ENCODE measurements at places on chromosomes 7 and 10.
A peak's percentile ranks its signal among the peaks of the same experiment; 100 is the strongest.

- DNase-seq: no peak
Observed at GRCh38 chr10:106313041-106313440, 851.5 kb downstream of the SORCS1 start.

DNA sequence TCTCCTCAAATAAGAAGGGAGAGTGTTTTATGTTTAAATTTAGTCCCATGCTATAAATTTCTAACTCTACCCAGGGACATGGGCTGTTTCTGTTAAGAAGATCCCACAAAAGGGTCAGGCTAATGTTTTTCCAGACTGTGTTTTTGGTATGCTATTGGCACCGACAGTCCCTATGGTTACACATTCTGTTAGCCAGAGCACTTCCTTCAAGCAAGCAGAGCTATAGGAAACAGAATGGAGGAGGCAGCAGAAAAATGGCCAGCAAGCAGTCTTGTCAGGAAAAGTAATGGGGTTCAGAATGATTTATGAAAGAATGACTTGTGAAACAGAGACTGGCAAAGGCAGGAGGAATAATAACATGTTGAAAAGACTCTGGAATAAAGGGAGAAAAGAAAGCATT lies 44.8 kb upstream of the PHYHIPL start:
- no peak for DNase-seq

DNA sequence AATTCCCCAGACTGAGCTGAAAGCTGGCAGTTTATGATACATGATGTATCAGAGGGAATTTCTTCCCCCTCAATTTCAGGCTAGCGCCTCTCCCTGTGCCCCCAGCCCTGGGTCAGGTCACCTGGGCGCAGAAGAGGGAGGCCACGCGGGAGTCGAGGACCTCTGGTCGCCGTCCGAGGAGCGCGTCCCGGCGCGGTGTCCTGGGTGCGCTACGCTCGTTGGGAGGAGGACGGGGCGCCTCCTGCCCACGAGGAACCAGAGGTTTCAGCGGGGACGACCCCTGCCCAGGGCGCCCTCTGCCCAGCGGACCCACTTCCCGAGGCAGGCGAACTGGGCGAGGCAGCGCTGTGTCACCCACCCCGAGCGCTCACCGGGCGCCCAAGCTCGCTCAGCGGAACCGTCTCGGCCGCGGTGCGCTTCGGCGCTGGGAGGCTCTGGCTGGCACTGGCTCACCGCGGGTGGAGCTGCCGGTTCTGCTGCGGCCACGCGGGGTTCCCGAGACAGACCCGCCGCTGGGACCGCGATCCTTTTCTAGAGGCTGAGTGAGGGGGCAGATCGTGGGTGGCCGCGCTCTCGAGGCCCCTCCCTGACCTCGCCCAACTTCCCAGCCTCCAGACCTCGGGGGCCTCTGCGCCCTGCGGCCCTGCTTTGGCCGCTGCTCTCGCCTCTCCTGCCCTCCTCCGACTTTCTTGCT lies at the start of gene FAM237B:
Gene FAM237B (minus strand): TSS at position 504 of the 694 bp plus-strand sequence. CDS start 1,556 bp downstream, outside the sequence.
- peak; percentile 39 for DNase-seq

- DNase-seq: no peak
Observed at GRCh38 chr7:83704564-83704963, 55.6 kb upstream of the SEMA3E start.

All from neuronal stem cell (in vitro differentiated cells).